ENCODE measurements at places on chromosomes 5 and 9. TPM values are rescaled to one million over a fixed set of nuclear protein-coding genes. Genes with fewer than 3 reads are reported as not detected.

DNA sequence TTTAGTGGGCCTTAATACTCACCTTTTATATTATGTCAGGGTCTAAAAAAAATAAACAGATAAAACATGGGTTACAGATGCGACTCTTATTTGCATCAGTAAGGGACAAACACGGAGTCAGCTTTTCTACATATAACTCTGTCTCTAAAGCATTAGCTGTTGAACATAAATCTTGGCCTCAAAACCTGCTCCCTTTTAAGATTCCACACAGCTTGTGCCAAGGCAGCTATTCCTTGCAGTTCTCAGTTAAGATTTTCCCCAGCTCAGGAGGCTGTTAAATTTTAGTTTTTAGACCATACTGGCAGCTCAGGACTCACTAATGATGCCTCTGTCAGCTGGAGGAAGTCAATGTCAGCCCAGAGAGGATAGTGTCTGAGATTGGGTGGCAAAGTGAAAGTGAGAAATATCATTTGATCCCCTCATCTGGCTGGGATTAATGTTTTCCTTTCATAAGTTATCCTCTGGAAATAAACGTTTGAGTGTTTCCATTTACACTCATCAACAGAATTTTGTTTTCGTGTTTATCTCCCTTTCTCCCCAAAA is 287.5 kb downstream of the ELAVL2 start:
- H3K27me3 ChIP-seq: no peaks in the 10 kb centered on the region
- DNase-seq: no peak
- no peaks in the 10 kb centered on the region for H3K36me3 ChIP-seq
- no peak overlapping the region for H3K27ac ChIP-seq
- H3K4me1 ChIP-seq: peaks cover 5% of the 10 kb centered on the region

DNA sequence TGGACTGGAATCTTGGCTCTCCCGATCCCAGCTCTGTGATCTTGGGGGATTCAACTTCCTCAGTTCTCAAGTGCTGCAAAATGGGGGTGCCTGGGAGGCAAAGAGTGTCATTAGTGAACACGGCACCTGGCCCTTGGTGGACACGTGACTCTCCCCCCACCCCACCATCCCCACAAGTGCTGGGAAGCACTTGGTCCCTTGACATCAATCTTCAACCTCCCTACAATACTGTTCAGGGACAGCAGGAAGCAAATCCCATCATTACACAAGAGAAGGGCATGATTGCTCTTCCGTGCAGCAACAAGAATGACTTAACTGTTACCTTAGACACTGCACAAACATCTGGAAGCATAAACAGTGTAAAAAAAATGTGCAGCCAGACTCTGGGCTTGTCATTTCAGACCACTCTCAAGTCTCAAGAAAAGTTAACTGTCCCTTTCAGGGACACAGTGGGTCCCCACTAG is 61.4 kb downstream of the PSMB7 start:
- DNase-seq: peak; percentile 37
- peaks cover 2% of the 10 kb centered on the region for H3K36me3 ChIP-seq
- H3K27ac ChIP-seq: no peak overlapping the region
- H3K4me3 ChIP-seq: no peak overlapping the region
- no peaks in the 10 kb centered on the region for H3K27me3 ChIP-seq

- no peaks in the 10 kb centered on the region for H3K4me1 ChIP-seq
- H3K27ac ChIP-seq: no peak overlapping the region
- no peak overlapping the region for H3K4me3 ChIP-seq
- H3K27me3 ChIP-seq: no peaks in the 10 kb centered on the region
These were observed 87.0 kb upstream of the ZNF462 start for GRCh38 chr9:106775960-106776359.

GRCh38 chr5:119751734-119752094 is 122.4 kb downstream of the FAM170A start:
- H3K27ac ChIP-seq: no peak overlapping the region
- DNase-seq: no peak
- no peaks in the 10 kb centered on the region for H3K27me3 ChIP-seq
- no peak overlapping the region for H3K4me3 ChIP-seq
- no peaks in the 10 kb centered on the region for H3K36me3 ChIP-seq

DNA sequence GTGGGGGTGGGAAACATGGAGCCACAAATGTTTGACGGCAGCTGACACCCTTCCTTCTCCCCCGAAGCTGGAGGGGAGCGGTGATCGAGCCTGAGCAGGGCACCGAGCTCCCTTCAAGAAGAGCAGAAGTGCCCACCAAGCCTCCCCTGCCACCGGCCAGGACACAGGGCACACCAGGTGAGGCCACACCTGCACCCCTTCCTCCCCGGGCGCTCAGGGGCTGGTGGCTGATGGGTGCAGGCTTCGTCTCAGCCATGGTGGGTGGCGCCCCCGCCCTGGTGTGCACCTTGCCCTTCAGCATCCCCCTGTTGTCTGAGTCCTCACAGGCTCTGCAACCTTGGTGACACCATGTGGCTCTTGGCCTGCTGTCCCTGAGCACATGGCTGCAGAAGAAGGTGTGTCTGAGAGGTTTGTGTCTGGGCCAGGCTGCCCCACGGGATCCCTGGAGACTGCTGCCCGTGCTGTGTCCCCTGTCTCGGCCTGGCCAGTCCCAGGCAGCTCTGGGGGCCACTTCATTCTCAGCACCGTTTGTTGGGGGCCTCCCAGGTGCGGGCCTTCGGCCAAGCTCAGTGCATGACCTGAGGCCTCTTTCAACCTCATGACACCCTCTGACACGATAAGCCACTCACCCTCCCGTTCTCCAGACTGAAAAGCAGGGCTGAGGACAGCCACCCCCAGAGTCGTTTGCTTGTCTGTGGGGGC is 11.1 kb downstream of the MAN1B1 start:
- H3K4me1 ChIP-seq: no peaks in the 10 kb centered on the region
- H3K27me3 ChIP-seq: no peaks in the 10 kb centered on the region
- H3K27ac ChIP-seq: no peak overlapping the region
- H3K4me3 ChIP-seq: no peak overlapping the region

- H3K27me3 ChIP-seq: no peaks in the 10 kb centered on the region
- H3K36me3 ChIP-seq: no peaks in the 10 kb centered on the region
- DNase-seq: no peak
- no peak overlapping the region for H3K27ac ChIP-seq
- H3K4me1 ChIP-seq: peaks cover 12% of the 10 kb centered on the region
These were observed 1.9 kb downstream of the NIM1K start for GRCh38 chr5:43193894-43194265.

DNA sequence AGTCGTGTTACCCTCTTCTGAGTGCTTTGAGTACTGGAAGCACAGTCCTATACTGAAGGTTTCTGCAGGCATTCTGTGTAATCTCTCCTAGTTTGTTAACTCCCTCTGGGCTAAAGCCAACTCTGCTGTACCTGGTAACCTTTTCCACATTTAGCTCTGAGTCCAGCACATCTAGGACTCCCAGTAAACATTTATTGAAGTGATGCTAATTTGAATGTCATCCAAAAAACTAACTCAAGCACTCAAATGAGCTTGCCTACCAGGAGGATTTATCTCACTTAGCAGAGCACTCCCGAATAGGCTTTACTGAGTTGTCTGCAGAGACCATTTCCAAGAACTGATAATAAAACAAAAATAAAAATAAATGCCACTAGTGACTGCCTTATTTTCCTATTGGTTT is 79.5 kb upstream of the NFIB start:
- no peaks in the 10 kb centered on the region for H3K36me3 ChIP-seq
- no peaks in the 10 kb centered on the region for H3K4me1 ChIP-seq
- H3K4me3 ChIP-seq: no peak overlapping the region
- DNase-seq: no peak
- H3K27ac ChIP-seq: no peak overlapping the region
- no peaks in the 10 kb centered on the region for H3K27me3 ChIP-seq

- H3K36me3 ChIP-seq: no peaks in the 10 kb centered on the region
- no peaks in the 10 kb centered on the region for H3K4me1 ChIP-seq
- H3K27me3 ChIP-seq: no peaks in the 10 kb centered on the region
- H3K4me3 ChIP-seq: no peak overlapping the region
- H3K27ac ChIP-seq: no peak overlapping the region
These were observed 597.7 kb downstream of the CCDC171 start for GRCh38 chr9:16150501-16150900.

GRCh38 chr5:82821846-82822633 is 255.2 kb downstream of the TMEM167A start:
- no peaks in the 10 kb centered on the region for H3K36me3 ChIP-seq
- no peak overlapping the region for H3K27ac ChIP-seq
- no peaks in the 10 kb centered on the region for H3K27me3 ChIP-seq
- DNase-seq: no peak
- no peak overlapping the region for H3K4me3 ChIP-seq
- H3K4me1 ChIP-seq: no peaks in the 10 kb centered on the region

DNA sequence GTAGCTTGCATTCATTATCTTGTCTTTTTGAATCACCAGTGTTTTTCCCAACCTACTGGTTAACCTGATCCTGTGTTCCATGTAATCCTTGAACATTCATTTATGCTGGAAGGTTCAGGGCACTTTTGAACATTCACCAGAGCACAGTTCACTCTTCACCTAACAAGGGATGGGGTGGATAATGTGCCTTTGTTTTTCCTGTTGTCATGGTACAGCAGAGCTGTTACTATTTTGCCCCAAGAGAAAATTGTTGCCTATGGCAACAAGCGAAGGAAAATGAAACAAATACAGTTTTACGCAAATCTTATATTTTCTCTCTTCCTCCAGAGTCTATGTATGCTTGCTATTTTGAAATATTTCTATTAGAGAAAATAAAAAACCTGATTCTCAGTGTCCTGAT is 60.3 kb upstream of the RIOK2 start:
- no peak overlapping the region for H3K4me3 ChIP-seq
- H3K27me3 ChIP-seq: no peaks in the 10 kb centered on the region
- DNase-seq: no peak
- H3K27ac ChIP-seq: no peak overlapping the region

DNA sequence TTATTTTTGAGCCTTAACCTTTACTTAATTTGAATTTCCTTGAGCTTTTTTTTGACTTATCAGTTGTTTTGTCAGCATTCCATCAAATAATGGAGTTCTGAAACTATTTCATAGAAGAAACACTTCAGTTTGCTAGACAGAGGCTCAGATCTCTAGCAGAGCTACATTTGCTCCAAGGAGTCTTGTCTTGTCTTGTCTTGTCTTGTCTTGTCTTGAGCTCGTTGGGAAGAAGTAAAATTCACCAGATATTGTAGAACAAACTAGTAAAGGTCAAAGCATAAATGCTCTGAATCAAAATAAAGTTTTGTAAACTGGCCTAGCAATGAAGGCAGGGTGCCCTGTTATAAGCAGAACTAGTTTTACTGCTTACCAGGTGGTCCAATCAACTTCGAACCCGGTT is 33.5 kb downstream of the RAB24 start:
- no peaks in the 10 kb centered on the region for H3K4me1 ChIP-seq
- no peak for DNase-seq
- H3K4me3 ChIP-seq: no peak overlapping the region
- no peaks in the 10 kb centered on the region for H3K27me3 ChIP-seq
- no peak overlapping the region for H3K27ac ChIP-seq
- peaks cover 57% of the 10 kb centered on the region for H3K36me3 ChIP-seq

DNA sequence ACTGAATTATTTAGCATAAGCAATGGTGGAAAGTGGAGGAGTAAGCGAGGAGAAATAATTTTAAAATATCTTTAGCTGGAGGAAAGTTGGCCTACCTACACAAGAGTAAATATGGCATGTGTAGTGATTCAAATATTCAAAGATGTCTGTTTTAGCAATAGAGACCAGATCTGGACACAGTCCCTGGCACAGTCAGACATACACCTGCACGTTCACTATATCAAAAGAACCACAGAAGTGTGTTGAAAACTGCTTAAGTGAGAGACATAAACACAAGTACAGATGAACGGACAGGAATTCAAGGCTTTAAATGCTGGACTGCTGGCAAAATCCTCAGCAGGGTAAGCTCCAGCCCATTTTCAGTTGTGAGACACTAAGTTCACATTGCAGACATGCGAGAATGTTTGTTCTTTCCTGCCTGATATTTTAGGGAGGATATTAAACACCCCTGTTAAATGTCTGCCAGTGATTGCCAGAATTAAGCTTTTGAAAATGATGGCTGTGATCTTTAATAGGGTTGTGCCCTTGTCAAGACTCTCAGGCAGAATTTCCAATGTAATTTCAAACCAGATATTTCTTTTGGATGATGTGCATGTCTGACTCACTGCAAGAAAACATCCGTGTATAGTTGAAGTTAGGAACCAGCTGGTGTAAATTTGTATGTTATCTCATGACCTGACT is 810.6 kb downstream of the TLE4 start:
- H3K36me3 ChIP-seq: no peaks in the 10 kb centered on the region
- H3K4me3 ChIP-seq: no peak overlapping the region
- H3K27ac ChIP-seq: no peak overlapping the region
- H3K4me1 ChIP-seq: no peaks in the 10 kb centered on the region
- no peak for DNase-seq
- no peaks in the 10 kb centered on the region for H3K27me3 ChIP-seq

- H3K36me3 ChIP-seq: peaks cover 4% of the 10 kb centered on the region
- H3K27ac ChIP-seq: no peak overlapping the region
- H3K27me3 ChIP-seq: no peaks in the 10 kb centered on the region
- no peak for DNase-seq
These were observed 43.8 kb upstream of the SUSD1 start for GRCh38 chr9:112218908-112219307.

- no peak for DNase-seq
- no peaks in the 10 kb centered on the region for H3K27me3 ChIP-seq
- H3K4me3 ChIP-seq: no peak overlapping the region
These were observed 10.4 kb downstream of the TMOD1 start for GRCh38 chr9:97511655-97512427.

DNA sequence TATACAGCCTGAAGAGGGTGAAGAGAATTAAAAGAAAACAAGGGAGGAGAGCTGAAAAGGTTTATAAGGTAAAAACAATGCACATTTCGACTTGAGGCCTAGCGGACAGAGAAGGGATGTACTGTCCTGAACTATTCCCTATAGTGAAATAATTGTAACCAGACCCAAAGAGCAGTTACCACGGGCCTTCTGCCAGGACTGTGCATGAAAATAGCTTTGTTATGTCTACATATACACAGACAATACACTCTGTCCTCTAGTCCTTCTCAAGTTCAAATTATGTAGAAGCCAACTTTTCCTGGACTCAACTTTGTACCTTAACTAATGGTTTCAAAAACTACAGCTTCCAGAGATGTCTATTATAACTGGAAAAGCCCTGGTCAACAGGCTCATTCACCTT is 223.7 kb downstream of the PCSK5 start:
- H3K27ac ChIP-seq: no peak overlapping the region
- no peak for DNase-seq
- H3K4me1 ChIP-seq: no peaks in the 10 kb centered on the region
- H3K36me3 ChIP-seq: no peaks in the 10 kb centered on the region
- H3K27me3 ChIP-seq: no peaks in the 10 kb centered on the region

- no peaks in the 10 kb centered on the region for H3K36me3 ChIP-seq
- H3K4me3 ChIP-seq: no peak overlapping the region
- no peaks in the 10 kb centered on the region for H3K27me3 ChIP-seq
- H3K27ac ChIP-seq: no peak overlapping the region
- no peaks in the 10 kb centered on the region for H3K4me1 ChIP-seq
These were observed 36.7 kb downstream of the ANKRD31 start for GRCh38 chr5:75199946-75200345.

GRCh38 chr5:58012801-58013315 is 447.0 kb downstream of the PLK2 start:
- H3K27me3 ChIP-seq: no peaks in the 10 kb centered on the region
- no peak overlapping the region for H3K4me3 ChIP-seq
- no peaks in the 10 kb centered on the region for H3K4me1 ChIP-seq
- no peak overlapping the region for H3K27ac ChIP-seq
- no peak for DNase-seq

GRCh38 chr5:43729846-43730478 is 127.0 kb downstream of the NNT start:
- no peak for DNase-seq
- H3K36me3 ChIP-seq: no peaks in the 10 kb centered on the region
- H3K27me3 ChIP-seq: no peaks in the 10 kb centered on the region
- H3K4me3 ChIP-seq: no peak overlapping the region

The CD72 gene
- 7.1 TPM for total RNA-seq

The PPP1R26 gene
- total RNA-seq: 22.0 TPM

The SRP19 gene
- 33.0 TPM for total RNA-seq

The PROB1 gene
- 3.8 TPM for total RNA-seq

The INSL4 gene
- total RNA-seq: not detected

The WDR41 gene
- total RNA-seq: 45.2 TPM

All from kidney (tissue), 22 donors.